ENCODE measurements at places on chromosomes 6 and 20. TPM values are rescaled to one million over a fixed set of nuclear protein-coding genes. Genes with fewer than 3 reads are reported as not detected.

ADTRP gene
- 0.24 TPM for total RNA-seq

ASIP gene
- 11.7 TPM for total RNA-seq

GRCh38 chr20:57594092-57594951 lies 25.9 kb downstream of the ZBP1 start:
- peak; percentile 35 for DNase-seq

- DNase-seq: peak; percentile 48
Measured at GRCh38 chr20:3716195-3716834, 3.9 kb upstream of the SIGLEC1 start.

- no peak for DNase-seq
Measured at GRCh38 chr6:71499667-71500066, 211.1 kb downstream of the OGFRL1 start.

DNA sequence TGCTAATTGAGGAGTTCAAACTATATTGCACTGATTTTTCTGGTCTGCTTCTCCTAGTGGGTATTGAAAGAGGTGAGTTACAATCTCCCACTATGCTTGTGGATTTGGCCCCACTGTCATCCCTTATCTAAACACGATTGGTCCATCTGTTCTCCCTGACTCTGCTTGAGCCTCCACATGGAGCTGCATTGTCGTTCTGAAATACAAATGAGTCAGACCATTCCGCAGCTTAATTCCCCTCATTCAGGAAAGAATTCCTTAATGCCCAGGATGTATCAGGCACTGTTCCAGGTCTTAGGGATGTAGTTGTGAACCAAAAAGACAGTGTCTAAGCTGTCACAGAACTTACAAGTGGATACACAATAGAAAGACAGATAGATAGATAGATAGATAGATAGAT lies 461.9 kb downstream of the QKI start:
- DNase-seq: no peak

GRCh38 chr6:9628819-9629218 lies 786.1 kb downstream of the TFAP2A start:
- no peak for DNase-seq

GRCh38 chr6:137342607-137343190 lies 123.5 kb upstream of the IFNGR1 start:
- DNase-seq: peak; percentile 14

DNA sequence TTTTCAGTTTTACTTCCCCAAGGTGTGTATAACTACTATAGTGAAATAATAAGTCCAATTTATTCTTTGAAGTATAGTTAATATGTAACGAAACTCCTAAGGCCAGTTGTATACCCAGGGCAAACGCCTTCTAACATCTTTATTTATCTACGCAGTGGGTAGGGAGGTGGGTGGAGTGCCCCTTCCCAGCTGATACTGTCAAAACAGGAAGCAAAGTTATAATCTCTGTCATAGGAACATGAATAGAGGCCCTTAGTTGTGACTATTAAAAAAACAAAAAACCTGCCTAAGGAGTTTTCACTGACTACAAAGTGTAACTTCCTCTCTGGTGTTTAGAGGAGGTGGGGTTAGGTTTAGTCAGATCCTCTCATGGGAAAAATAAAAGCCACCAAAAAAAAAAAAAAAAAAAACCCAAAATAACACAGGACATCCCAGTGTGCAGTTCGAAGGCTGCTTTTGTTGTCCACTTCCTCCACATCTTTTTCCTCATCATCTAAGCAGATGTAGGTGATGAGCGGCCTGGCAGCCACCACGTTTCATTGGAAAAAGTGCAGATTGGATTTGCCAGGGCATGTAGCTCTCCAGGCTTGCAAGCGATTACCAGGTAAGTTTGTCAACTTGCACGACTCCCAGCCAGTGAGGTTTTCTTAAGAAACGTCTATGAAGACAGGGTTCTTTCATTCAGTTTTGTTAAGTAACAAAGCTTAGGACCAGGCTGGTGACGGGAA lies 58.7 kb downstream of the UTRN start:
- no peak for DNase-seq
